ENCODE measurements at places on chromosomes 13 and 19.

DNA sequence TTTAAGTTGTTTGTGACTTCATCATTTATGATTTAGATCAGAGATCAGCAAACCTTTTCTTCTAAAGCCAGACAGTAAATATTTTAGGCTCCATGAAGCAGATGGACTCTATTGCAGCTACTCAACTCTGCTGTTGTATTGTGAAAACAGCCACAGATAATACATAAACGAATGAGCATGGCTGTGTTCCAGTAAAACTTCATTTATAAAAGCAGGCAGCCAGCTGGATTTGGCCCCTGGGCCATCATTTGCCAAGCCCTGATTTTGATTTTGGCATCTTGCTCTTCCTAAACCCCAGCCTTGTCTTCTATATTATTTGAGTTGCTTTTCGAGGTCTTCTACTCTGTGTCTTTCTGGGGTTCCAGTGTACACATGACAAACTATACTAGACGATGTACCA, 41.3 kb downstream of the RNASEH2B start:
- DNase-seq: no peak

GRCh38 chr19:41000310-41000737, 9.2 kb downstream of the CYP2B6 start:
- no peak for DNase-seq

DNA sequence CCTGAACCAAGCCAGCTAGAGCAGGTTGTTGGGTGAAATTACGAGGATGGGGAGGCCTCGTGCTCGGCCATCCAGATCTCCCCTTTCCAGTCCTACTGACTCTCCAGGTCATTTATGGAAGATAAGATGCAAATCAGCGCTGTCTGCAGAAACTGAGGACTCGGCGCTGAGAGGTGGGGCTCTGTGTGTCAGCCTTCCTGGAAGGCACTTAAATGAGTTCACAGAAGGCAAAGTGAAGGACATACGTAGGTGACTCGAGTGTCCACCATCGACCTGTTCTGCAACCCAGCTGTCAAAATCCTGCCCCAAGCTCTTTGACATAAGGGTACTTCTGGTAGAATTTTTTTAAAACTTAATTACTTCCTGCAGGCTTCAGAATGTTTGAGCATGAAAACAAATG, 86.4 kb downstream of the RAB20 start:
- no peak for DNase-seq

GRCh38 chr13:36718686-36719085, 44.9 kb downstream of the SERTM1 start:
- no peak for DNase-seq

DNA sequence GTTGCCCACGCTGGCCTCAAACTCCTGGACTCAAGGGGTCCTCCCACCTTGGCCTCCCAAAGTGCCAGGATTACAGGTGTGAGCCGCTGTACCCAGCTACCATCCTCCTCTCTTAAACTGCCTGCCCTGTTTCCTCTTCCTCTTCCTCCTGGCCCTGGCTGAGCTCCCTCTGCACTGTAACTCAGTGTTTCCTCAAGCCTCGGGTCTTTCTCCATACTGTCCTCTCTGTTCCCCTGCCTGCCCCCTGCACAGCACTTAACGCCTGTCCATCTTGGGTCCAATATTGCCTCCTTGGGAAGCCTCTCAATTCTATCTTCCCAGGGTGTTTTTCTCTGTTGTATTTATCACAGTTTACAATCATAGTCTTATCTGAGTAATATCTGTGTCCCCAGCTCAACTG, 6.1 kb downstream of the LIPE start:
- no peak for DNase-seq

GRCh38 chr13:33789739-33790138, 28.2 kb upstream of the RFC3 start:
- DNase-seq: no peak

Data from bone marrow (tissue), 2 donors.